Fibroblast of villous mesenchyme (primary cell): ENCODE measurements at places on chromosomes 11 and 22. TPM values are rescaled to one million over a fixed set of nuclear protein-coding genes. Genes with fewer than 3 reads are reported as not detected.

- DNase-seq: no peak
Measured at GRCh38 chr11:21007297-21007696, 337.9 kb downstream of the NELL1 start.

GRCh38 chr22:33447733-33448132 lies 389.6 kb upstream of the SYN3 start:
- DNase-seq: no peak

GRCh38 chr11:2892215-2892966 lies 6.8 kb upstream of the CDKN1C start:
- no peak for DNase-seq

GRCh38 chr11:79018371-79018849 lies 422.4 kb downstream of the TENM4 start:
- DNase-seq: peak; percentile 45

MISFA gene
- under 0.01 and 0.32 TPM in 2 replicates for total RNA-seq

KLHL35 gene
- total RNA-seq: 1.3 and 3.2 TPM in 2 replicates

GGT5 gene
- total RNA-seq: 0.97 and 2.2 TPM in 2 replicates

SERPING1 gene
- 10.8 and 21.9 TPM in 2 replicates for total RNA-seq

TSPAN18 gene
- under 0.01 and 0.64 TPM in 2 replicates for total RNA-seq
